Neural progenitor cell (in vitro differentiated cells): ENCODE measurements at places on chromosomes 2 and 18. TPM values are rescaled to one million over a fixed set of nuclear protein-coding genes. Genes with fewer than 3 reads are reported as not detected.

DNA sequence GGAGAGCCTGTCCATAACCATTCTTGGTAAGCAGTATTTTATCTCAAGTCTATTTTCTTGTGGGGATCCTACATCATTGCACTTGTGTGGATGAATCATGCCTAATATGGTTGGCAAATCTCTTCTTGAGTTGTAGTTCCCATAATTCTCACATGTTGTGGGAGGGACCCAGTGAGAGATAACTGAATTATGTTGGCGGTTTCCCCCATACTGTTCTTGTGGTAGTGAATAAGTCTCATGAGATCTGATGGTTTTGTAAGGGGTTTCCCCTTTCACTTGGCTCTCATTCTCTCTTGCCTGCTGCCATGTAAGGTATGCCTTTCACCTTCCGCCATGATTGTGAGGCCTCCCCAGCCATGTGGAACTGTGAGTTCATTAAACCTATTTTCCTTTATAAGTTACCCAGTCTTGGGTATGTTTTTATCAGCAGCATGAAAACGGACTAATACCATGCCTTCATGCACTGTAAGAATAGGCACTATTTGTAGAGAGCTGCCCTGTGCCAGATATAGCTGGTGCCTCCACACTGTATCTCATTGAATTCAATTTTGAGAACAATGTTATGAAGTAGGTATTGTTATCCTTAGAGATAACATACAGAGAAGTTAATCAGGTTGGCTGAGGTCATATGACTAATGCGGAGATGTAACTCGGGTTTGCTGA is 148.3 kb downstream of the PLCL1 start:
- H3K27me3 ChIP-seq = no peaks in the 10 kb centered on the region
- no peak overlapping the region for H3K4me3 ChIP-seq
- no peak for DNase-seq
- no peak overlapping the region for H3K27ac ChIP-seq
- no peaks in the 10 kb centered on the region for H3K36me3 ChIP-seq

DNA sequence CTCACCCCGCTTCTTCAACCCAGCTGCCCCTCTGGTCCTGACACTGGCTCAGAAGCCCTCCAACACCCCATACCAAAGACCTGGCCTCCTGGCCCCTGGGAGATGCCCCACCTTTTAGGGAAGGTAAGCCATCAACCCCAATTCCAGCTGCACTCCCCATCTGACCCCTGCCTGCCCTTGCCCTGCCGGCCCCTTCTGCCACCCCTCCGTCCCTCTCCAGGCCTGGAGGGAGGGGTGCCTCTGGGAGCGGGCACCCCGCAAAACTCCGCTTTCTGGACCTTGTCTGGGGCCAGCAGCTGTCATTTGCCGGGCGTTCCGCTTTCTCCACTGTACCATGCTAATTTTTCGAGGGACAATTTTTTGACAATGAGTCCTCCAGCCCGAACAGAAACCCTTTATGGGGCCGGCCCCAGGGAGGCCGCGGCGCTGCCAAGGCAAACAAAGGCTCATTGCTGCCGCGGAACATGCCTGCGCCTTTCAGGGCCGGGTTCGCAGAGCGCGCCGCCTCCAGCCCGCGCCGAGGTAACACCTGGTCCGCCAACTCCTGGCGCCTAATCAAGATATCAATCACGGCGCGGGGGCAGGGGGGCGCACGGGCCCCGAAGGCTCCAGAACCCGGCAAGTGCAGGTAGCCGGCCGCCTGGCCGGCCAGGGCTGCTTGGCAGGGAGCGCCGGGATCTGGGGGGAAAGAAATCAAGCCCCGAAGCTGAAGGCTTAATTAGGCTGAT is 96.0 kb downstream of the INHBB start:
- H3K36me3 ChIP-seq = no peaks in the 10 kb centered on the region
- peak; percentile 85 for DNase-seq
- H3K27me3 ChIP-seq = peaks cover 99% of the 10 kb centered on the region
- peaks cover 24% of the 10 kb centered on the region for H3K4me1 ChIP-seq
- H3K4me3 ChIP-seq = peak overlapping the region; percentile 50
- H3K27ac ChIP-seq = no peak overlapping the region

DNA sequence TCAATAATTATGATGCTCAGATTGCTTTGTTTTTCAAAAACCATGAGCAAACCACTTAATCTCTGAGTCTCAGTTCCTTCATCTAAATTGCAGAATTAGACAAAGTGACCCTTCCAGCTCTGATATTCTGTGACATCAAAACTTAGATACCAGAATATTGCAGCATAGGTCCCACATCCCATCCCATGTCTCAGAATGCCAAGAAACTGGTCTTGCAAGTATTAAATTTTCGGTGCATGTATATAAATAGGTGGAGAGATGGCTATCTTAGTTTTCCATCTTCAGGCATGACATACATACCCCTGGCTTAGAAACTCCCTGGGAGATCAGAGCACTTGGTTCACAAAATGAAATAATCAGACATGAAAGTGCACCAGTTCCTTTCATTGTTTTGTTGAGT is 39.8 kb downstream of the WDR75 start:
- no peaks in the 10 kb centered on the region for H3K27me3 ChIP-seq
- H3K36me3 ChIP-seq = peaks cover 2% of the 10 kb centered on the region
- DNase-seq = no peak
- no peaks in the 10 kb centered on the region for H3K4me1 ChIP-seq

The TMEM163 gene
- 0.95 and 1.2 TPM in 2 replicates for total RNA-seq

The NYAP2 gene
- total RNA-seq = 0.07 TPM in 1 of 2 replicates, not detected in the other
